ENCODE measurements at places on chromosomes 13 and 19.

- DNase-seq, result no peak
Observed at GRCh38 chr19:31803835-31804446, 454.7 kb upstream of the TSHZ3 start.

- no peak for DNase-seq
Observed at GRCh38 chr13:28747851-28748250, 29.1 kb upstream of the SLC46A3 start.

- DNase-seq, result no peak
Observed at GRCh38 chr19:48608798-48609263, 2.3 kb downstream of the SPACA4 start.

DNA sequence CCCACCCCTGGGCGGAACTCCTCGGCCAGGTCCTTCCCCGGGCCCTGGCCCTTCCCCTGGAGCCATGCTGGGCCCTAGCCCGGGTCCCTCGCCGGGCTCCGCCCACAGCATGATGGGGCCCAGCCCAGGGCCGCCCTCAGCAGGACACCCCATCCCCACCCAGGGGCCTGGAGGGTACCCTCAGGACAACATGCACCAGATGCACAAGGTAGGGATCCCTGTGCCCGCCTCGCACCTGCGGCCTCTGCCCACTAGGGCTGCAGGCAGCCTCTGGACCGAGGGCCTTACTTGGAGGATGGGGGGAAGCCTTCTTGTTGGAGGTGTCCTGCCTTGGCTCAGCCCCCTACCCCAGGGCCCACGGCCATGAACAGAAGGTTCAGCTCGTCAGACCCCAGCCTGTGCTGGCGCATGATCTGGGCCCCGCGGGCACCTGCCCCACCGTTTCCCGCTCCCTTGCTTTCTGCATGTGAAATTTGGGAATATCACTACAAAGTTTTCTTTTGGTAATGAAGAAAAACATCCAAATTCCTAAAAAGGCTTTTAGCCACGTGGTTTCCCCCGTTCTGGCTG lies 23.4 kb downstream of the SMARCA4 start:
- no peak for DNase-seq

GRCh38 chr13:46754812-46755211 lies 42.1 kb downstream of the ESD start:
- DNase-seq, result no peak

- no peak for DNase-seq
Observed at GRCh38 chr13:28478127-28478526, 16.8 kb downstream of the FLT1 start.

DNA sequence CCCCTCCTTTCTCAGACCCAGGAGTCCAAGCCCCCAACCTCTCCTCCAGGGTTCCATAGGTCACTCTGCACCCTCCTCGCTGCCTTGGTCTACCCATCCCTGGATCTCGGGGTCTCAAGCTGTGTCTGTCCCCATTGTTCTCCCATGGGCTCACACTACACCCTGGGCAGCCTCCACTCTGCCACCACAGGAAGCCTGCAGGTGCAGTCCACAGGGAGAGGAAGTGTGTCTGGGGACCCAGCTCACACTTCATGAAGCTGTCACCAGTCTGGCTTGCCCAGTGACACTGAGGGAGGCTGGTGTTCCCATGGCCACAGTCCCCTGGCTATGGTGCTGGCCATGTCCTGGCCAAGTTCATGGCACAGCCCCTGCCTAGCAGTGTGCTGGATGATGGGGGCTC lies 5.3 kb downstream of the NECTIN2 start:
- DNase-seq, result no peak

- no peak for DNase-seq
Observed at GRCh38 chr13:41971848-41972247, 10.9 kb upstream of the VWA8 start.

DNA sequence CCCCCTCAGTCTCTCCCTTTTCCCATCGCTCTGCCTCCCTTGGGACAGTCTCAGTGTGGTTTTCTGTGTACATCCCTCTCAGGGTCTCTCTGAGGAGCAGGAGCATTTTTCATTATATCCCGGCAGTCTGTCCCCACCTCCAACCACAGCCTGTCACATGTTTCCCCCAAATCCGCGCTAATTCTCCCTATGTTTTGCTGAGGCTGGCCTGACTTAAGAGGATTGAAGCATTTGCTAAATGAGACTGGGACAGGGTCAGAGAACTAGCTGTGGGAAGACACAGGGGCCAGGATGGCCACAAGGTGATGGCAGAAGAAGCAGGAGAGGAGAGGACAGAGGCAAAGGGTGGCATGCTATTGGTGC lies 5.5 kb downstream of the TPRX1 start:
- no peak for DNase-seq

GRCh38 chr19:58516964-58517833 lies 2.4 kb downstream of the ZBTB45 start:
- DNase-seq, result no peak

DNA sequence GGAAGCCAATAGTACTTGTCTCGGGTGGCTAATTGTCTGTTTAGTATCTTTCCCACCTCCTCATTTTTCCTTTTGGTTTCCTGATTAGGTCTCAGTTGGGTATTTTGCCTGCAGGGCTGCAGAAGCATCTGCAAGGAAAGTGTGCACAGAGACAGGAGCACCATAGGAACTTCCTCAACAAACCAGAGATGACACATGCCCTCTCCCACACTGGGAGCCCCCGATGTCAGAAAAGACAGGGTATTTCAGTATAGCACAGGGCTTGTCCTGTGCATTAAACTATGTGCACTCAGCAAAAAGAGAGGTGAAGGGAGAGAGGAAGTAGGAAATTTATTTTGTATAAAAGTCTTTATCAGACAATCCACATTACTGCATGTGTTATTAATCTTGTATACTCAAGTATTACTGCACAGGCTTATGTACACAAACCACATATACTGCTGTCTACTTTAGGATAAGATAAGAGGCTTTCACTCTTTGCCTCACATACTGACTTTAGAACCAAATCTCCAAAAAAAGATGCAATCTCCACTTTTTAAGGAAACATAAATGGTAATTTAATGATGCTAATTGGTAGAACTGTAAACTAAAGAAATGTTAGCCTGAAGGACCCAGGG lies 501.0 kb downstream of the FOXO1 start:
- DNase-seq, result no peak

DNA sequence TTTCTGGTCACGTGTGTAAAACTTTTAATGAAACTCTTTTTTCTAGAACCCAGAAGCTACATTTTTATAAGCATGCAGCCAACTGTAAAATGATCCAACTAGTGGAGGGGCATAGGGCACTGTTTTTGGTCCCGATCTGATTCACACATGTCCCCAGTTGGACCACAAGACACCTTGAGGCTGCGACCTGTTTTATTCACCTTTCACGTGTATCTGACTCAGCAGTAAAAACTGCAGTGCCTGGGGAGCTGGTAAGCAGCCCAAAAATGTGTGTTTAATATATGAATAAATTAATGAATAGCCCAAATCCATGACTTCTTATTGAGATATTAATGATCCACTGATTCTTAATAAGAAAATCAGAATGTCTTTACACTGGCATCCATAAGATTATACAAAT lies 140.4 kb downstream of the COL4A1 start:
- no peak for DNase-seq

GRCh38 chr19:50325310-50326100 lies 3.7 kb downstream of the KCNC3 start:
- peak; percentile 78 for DNase-seq

- DNase-seq, result no peak
Observed at GRCh38 chr13:77028202-77028601, 1.2 kb upstream of the FBXL3 start.

GRCh38 chr13:35814605-35815011 lies 316.6 kb downstream of the DCLK1 start:
- no peak for DNase-seq

- no peak for DNase-seq
Observed at GRCh38 chr13:20360835-20361412, 128.8 kb upstream of the GJB6 start.
